ENCODE measurements at places on chromosomes 5 and 9.

- no peak for DNase-seq
Observed at GRCh38 chr5:179680780-179681401, at the start of gene CBY3. Gene CBY3 (minus strand): TSS chr5:179681034. CDS start chr5:179680918, 116 bp downstream.

DNA sequence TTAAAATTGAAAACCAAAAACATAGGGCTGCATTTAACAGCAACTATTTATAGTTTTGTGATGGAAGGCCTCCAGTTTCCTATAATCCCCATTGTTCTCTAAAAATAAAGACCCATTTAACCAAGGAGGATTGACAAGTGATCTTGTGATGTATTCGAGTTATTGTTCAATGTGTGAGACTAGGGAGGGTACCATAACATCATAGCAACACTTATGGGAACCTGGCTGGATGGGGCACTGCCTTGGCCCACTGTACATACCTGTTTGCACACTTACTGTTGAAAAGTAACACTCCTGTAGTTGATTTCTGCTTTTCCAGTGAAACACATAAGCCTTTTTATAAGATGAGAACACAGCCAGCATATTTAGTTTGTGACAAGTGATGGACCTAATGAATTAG, 32.3 kb downstream of the MACIR start:
- DNase-seq: no peak

DNA sequence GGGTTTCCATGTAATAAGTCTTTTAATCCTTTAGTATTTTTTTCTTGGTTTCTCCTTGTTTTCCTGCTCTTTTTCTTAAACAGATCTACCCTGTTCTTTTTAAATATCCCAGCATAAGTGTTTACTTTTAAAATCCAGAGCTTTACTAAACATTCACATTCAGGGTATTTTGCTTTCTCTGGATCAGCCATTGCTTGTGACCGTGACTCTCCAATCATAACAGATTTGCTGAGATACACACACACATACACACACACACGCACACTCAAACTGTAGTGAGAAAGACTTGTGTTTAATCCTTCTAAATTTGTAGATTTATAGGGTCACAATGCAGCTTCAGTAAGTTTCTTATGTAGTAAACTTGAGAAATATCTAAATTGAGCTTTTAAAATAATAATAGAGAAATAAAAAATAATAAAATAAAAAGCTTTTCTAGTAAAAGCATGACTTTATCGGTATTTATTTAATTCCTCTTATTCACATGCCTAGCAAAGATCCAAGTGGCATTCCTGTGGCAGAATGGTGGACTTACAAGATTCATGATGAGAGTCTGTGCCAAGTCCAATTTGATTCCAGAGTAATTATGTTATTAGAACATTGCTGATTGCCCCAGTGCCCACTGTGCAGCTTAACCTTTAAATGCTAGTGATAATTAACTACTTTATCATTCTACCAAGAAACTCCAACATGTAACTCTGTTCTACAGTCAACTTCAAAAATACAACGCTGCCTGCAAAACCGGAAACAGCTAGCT, 129.0 kb downstream of the TLE4 start:
- DNase-seq: no peak

DNA sequence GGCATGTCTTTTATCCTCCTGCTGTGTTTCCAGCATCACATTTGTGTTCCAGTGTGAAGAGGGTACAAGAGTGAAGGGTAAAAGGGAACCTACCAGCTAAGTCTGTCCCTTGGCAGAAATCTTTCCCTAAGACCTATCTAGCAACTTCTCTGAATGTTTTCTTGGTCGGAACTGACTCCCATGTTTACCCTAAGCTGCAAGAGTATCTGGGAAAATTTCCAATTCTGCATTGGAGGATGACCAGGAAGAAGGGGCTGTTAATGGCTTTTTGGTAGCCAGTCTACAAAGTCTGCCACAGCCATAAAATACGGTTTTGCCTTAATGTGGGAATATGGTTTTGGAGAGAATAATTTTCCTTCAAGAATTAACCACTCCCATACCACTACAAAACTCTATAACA, 75.1 kb downstream of the MAST4 start:
- DNase-seq: no peak

GRCh38 chr5:16721151-16722096, 104.6 kb upstream of the RETREG1 start:
- no peak for DNase-seq

DNA sequence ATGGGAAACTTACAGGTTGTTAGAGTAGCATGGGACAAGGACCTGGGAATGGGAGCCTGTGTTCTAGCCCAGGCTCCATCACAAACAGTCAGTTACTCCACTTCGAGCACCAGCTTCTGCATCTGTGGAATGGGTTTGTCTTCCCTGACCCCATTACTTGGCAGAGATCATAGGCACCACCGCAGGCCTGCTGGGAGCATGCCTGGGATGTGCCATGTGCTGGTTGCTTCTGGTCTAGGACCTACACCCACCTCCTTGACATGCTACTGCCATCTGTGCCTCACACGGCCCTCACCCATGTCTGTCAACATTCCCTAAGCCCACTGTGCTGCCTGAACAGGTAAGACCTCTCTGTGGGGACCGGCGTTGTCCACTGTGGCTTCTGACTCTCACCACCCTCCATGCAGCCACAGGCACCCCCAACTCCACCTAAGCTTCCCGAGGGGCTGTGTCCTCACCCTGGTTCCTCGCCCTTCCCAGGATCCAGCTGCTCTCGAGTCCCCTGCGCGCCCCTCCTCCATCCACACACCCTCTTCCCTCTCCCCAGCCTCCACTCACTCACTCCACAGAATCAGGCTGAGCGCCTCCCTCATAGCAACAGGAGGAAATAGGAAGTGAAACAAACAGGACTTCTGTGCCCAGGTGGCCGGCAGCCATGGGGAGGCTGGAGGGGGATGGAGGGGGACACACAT, 85.9 kb upstream of the FAM120A start:
- DNase-seq: no peak

GRCh38 chr5:173573126-173573960, 43.1 kb downstream of the BOD1 start:
- peak; percentile 65 for DNase-seq

DNA sequence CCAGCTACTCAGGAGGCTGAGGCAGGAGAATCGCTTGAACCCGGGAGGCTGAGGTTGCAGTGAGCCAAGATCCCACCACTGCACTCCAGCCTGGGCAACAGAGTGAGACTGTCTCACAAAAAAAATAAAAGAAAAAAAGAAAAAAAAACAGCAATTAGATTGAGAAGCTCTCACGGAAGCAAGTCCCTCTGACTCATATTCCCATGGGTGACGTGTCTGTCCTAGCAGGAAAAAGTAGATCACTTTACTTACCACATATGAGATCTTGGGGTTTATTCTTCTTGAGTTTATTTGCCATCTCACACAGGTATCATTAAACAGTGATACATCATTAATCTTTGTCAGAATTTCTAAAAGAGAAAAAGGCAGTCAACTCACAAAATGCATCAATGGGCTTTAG, 62.6 kb downstream of the SUSD1 start:
- DNase-seq: no peak
